Frontal cortex (tissue), 4 donors: ENCODE measurements at places on chromosomes 5 and 9. TPM values are rescaled to one million over a fixed set of nuclear protein-coding genes. Genes with fewer than 3 reads are reported as not detected.
A peak's percentile ranks its signal among the peaks of the same experiment; 100 is the strongest.

The CEP72 gene
- total RNA-seq = 4.5 TPM

- DNase-seq = no peak
These were observed 141.1 kb downstream of the AUH start for GRCh38 chr9:91220491-91221135.

DNA sequence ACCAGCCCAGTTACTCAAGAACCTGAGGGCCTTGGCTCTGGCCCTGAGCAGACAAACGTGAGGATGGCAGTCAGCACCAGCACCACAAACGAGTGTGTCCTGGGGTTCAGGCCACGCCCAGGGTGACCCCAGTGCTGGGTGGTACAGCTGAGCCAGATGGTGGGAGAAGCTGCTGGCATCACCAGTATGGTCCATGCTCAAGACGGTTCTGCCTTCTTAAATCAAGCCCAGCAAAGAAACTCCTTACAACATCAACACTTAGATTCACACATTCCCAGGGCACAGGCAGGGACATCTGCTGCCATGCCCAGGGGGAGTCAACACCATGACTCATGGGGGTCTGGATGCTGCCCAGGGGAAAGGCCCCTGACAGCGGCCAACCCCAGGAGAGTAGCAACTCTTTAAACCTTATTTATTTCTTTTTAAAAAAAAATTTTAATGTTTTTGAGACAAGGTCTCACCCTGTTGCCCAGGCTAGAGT is 31.3 kb downstream of the IPPK start:
- DNase-seq = no peak

GRCh38 chr5:42422656-42423280 is 471 bp upstream of the GHR start:
- no peak for DNase-seq

DNA sequence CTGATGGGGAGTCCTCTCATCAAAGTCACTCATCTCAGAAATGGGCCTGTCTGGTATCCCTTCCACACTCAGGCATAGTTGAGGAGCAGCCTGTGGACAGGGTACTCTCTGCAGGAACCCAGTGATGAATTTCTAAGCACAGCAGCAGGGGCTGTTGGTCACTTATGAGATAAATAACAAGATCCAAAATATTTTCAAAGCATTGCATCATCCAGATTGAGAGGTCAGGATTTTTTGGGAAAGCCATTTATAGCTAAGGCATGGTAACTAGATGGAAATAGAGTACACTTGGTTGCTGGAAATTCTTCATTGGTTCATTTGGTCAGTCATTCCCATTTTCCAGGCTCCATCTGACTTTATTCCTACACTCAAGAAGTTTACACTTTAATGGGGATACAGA is 246.8 kb upstream of the RAI14 start:
- DNase-seq = no peak

DNA sequence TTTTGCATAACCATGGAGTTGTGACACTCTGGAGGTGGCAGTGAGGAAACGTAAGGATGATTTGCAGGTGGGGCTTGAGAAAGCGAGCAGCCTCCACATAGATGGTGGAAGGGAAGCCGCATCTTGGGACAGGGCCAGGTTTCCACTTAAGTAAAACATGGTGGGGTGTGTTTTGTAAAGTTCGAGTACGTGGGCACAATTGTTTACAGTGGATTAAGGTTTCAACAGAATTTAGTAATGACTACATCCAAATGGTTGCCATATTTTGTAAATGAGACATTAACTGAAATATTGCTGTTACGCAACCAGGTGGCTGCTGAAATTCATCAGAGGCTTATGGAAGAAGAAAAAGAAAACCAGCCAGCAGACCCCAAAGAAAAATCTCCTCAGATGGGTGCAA is 85.4 kb upstream of the IL7R start:
- no peak for DNase-seq

DNA sequence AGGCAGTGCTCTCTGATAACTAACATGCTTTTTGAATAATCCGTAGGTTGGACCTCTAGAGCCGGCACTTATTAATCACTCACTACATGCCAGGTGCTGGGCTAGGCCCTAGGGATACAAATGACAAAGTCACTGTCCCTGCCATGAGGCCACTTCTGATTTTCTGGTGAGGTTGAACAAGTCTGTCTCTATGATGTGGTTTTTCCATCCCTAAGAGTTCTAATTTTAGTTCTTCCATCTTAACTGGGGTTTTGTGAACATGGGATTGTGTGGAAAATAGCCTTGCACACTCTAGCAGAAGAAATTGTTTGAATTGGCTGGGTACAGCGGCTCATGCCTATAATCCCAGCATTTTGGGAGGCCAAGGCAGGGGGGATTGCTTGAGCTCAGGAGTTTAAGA is 64.6 kb downstream of the IL31RA start:
- DNase-seq = no peak

- DNase-seq = no peak
These were observed 55.6 kb downstream of the GNA14 start for GRCh38 chr9:77592476-77592875.

- DNase-seq = peak; percentile 70
These were observed at the start of gene FAXDC2 for GRCh38 chr5:154850255-154851062. Gene FAXDC2, minus strand, starts transcription at chr5:154850603. Its CDS starts 12,425 bp downstream, at chr5:154838178.

GRCh38 chr9:109789971-109790370 is 10.0 kb downstream of the PALM2AKAP2 start:
- DNase-seq = no peak
